AG09309 (cell line): ENCODE measurements at places on chromosomes 1 and 21.

DNA sequence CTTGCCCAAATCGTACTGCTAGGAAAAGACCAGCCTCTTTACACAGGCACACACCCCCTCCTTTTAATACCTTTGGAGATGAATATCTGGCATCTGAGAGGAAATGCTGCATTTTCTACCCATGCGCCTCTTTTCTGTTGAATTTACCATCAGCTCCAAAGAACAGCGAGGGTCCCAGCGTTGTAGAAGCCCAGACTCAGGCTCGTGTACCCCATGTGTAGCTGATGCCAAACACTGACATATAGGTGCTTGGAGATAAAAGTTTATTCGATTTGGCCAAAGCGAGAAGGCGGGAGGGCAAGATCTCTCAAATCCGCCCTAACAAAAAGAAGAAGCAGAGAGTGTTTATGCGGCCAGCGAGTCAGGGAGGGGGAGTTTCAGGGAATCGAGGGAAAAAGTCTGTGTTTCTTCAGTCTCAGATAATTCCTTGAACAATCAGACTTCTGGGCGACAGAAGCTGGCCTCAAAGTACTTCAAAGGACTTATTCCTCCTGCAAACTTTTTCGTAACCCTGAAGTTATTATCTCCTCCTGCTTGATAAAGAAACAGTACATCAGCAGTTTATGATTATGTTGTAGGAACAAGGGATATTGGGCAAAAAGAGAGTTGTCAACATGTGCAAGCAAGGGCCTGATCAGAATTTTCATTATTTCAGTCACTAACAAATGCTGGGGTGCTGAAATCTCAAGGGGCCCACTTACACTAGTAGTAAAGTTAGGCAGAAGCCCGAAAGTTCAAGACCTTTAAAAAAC, 642 bp upstream of the CREG1 start:
- DNase-seq, result no peak

GRCh38 chr1:114122941-114123618, 30.6 kb downstream of the SYT6 start:
- no peak for DNase-seq

GRCh38 chr1:201631037-201631436, 92.1 kb downstream of the NAV1 start:
- DNase-seq, result no peak

GRCh38 chr1:2633936-2634491, 1.2 kb upstream of the MMEL1 start:
- DNase-seq, result no peak

- DNase-seq, result no peak
Measured at GRCh38 chr1:230187290-230187689, 120.3 kb downstream of the GALNT2 start.

DNA sequence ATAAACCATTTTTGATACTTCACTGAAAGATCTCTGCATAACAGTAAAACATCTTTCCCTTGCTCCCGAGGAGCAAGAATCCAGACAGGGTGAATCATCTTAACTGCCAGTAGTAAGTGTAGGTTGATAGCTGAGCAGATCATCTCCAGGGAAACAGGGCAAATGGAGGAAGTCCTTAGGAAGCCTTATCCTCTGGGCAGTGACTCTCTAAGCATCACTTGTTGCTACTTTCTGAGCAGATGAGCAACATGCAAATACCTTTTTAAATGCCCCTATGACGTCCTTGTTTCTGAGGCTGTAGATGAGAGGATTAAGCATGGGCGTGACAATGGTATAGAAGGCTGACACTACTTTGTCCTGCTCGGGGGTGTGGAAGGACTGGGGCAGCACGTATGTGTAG, 8.9 kb downstream of the OR2T11 start:
- DNase-seq, result no peak

- no peak for DNase-seq
Measured at GRCh38 chr1:5464366-5464765, 527.9 kb downstream of the NPHP4 start.

GRCh38 chr1:111615870-111616715, 3.5 kb upstream of the RAP1A start:
- no peak for DNase-seq

GRCh38 chr1:218656301-218657037, 311.3 kb downstream of the TGFB2 start:
- no peak for DNase-seq

GRCh38 chr1:93629101-93630059, 52.3 kb downstream of the BCAR3 start:
- no peak for DNase-seq

DNA sequence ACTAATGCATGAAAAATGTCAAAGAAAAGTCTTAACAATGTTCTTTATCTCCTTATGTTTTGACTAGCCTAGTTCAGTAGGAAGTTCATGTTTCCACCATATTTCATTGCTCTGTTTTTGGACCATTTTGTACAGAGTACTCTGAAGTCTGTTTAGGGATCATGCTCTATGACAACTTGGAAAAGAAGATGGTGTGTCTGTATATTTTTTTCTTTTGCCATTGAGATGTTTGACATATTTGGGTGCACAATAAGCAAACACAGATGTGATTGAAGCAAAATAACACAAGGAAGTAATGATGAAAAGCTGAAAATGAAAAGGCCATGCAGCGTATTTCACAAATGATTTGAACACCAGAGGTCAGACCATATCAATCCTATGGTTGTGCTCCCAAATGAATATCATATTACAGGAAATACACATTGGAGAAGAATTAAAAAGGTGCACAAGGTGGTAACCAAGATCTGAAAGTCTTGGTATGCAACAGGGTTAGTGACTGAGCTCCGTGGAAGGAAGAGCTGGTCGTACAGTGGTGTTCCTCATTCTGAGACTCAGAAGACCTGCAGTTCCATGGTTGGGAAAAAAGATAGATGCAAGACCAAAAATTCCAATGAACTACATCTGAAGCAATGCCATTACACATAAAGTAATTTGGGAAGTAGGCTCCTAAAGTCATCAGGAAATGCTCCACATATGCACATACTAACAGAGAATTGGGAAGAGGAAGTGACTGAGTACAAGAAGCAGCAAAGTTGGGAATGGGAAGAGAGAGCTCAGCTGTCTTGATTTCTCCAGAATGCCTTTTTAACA, 463.5 kb downstream of the LMO4 start:
- DNase-seq, result no peak

DNA sequence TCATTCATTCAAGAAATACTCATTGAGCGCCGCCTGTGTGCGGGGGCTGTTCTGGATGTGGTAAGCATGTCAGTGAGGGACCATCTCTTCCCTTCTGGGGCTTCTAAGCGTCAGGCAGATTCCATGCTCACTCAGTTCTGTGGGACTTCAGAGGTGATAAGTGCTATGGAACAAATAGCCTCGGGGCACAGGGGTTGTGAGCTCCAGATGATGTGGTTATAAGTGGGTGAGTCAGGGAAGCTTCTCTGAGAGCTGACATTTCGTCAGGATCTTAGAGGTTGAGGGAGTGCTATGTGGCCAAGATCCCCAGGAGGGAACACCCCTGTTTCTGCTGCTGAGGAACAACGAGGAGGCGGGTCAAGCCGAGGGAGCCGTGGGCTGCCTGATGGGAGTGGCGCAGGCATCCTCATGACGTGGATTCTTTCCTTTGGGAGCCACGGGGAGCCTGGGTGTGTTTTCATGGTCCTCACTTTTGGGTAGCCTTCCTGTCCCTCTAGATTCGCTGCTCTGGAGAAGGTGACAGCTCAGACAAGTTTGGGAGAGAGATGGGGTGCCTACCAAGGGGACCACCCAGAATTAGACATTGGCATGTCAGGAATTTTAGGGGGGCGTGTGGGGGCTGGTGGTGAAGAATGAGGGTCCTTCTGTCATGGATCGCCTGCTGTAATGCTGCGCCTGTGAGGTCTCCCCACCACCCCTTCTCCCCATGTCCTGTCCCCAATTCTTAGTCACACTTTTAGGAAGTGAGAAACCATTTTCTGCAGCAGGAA, 38.5 kb downstream of the HUNK start:
- DNase-seq, result peak; percentile 83

DNA sequence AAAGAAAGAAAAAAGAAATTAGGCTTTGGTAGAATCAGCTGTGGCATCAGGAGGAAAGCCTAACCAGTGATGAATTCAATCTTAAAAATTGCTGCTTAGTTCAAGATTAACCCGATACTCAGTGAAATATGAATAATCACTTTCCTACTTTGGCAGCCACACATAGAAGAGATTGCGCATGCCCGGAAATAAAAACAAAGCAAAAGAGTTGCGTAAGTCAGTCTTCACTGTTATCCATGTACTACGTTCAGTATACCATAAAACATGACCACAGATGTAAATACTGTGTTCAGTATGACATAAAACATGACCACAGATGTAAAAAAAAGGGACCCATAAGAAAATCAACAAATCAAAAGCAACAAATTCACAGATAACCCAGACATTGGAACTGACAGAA, 19.2 kb downstream of the CD1D start:
- no peak for DNase-seq
